ENCODE measurements at places on chromosomes 12 and 14. TPM values are rescaled to one million over a fixed set of nuclear protein-coding genes. Genes with fewer than 3 reads are reported as not detected.

CLEC4C gene
- not detected for total RNA-seq

DNA sequence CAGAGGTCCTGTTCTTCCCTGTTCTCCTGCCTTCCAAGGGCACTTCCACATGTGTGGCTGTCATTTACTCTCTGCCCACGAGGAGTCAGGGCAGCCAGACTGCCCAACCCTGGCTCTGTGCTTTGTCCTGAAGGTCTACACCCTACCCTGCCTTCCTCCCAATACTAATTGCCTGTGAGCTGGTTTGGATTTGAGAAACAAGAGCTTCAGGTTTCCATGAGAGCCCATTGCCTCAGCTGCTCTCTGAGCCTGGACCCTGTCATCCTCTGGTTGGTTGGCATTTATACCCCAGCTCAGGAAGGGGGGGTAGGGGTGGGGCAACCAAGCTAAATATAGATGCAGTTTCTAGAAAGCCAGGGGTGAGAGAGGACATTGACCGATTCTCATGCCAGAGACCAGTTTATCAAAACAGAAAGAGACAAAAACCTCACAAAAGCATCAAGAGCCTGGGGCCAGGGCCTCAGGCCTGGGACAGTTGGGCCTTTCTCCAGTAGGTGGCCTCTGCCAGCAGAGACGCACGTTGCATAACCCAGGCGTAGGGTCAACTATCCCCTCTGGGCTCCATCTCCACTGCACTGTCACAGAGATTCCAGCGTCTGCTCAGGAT, 34.5 kb downstream of the VDR start:
- DNase-seq = peak; percentile 77

GRCh38 chr12:67671419-67671818, 22.9 kb downstream of the DYRK2 start:
- DNase-seq = no peak

DNA sequence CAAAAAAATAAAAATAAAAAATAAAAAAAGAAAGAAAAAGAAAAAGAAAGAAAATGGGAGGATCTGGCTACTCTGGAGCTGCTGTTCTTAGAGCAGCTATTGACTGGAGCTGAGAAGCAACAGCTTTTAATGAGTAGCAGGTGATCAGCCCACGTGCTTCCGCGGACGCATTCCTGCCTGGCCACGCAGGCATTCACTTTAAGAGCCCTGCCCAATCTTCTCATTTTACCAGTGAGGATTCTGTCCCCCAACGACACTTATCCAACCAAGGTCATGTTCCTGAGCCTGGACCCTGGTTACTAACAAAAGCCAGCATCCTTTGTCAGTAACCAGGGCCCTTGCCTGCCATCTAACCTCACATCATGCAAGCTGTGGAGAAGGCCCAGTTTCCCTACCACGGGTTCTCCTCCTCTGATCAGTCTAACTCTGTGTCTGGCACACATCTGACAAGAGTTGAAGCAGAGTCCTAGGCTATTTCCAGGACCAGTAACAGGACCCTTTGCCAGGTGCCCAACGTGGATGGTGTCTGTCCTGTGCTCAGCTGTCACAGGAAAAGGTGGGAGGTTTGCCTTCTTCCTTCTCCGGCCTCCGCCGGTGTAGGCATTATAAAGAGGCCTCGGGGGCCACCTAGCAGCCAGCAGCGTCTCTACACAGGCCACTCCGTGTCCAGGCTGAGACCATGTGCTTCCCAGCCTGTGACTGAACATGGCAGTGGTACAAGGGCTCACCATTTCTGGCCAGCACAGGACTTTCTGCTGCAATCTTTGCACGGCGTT, 60.9 kb upstream of the GPATCH2L start:
- DNase-seq = no peak

GRCh38 chr12:122730215-122731014, at the start of gene HCAR1:
TSS of gene HCAR1 (minus strand) at chr12:122730844. CDS start at chr12:122730339, 505 bp downstream.
- DNase-seq = no peak

- DNase-seq = no peak
These were observed 597 bp downstream of the SVOP start for GRCh38 chr12:109020146-109020795.

DNA sequence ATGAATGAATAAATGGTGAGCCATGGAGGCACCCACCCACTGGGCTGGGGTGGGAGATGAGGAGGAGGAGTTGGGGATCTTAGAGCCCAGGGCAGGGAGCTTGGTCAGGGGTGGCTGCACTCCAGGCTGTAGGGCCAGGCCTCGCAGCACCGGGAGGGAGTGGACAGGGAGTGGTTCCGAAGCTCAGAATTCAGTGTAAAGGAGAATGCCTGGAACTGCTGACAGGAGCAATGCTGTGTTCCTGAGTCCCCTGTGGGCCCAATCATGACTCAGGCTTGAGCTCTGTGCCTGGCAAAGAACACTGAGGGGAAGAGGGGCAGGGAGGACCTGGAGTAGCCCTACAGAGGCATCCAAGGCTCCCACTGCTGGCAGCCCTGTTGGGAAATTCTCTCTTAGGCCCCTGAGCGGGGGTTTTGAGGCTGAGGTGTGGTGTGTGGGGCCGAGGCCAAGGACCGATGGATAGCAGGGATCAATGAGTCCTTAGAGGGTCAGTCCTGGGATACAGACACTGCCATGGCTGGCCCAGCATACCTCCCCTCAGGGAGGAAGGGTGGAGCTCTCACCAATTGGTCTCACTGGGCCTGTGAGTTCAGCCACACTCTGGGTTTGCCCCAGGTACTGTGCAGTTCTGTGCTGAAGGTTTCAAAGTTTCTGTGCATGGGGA, 9.5 kb upstream of the RABGGTA start:
- peak; percentile 26 for DNase-seq

- DNase-seq = no peak
These were observed 140.6 kb upstream of the PLEKHG7 start for GRCh38 chr12:92562063-92562734.

- no peak for DNase-seq
These were observed 388.0 kb downstream of the VRK1 start for GRCh38 chr14:97185186-97185585.

DNA sequence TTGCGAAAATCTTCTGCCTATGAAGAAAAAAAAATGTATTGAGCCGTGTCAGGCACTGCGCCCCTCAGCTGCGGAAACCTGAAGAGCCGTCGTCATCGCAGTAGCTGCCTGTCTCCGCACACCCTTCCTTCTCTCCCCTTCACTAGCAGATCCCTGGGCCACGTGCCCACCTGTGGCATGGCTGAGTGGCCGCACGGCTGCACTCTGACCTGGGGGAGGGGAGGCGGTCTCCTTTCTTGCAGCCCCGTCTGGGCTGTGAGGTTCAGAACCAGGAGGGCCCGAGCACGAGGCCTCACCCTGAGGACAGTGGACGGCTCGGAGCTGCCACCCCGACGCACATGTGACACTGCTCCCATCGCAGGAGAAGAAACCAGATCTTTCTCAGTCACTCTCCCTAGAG, 24.9 kb downstream of the PGAM5 start:
- DNase-seq = no peak

GRCh38 chr12:87952850-87953249, 76.4 kb downstream of the C12orf50 start:
- no peak for DNase-seq

All from Right ventricle myocardium inferior (tissue), 1 donor.